GM06990 (cell line): ENCODE measurements at places on chromosomes 5 and 9.
A peak's percentile ranks its signal among the peaks of the same experiment; 100 is the strongest.

- DNase-seq, result no peak
These were observed 1.2 kb downstream of the BTNL8 start for GRCh38 chr5:180900178-180900577.

GRCh38 chr5:94389515-94389899, 228.9 kb downstream of the KIAA0825 start:
- no peak for DNase-seq

- no peak for DNase-seq
These were observed 5.6 kb upstream of the SPARC start for GRCh38 chr5:151692312-151692711.

DNA sequence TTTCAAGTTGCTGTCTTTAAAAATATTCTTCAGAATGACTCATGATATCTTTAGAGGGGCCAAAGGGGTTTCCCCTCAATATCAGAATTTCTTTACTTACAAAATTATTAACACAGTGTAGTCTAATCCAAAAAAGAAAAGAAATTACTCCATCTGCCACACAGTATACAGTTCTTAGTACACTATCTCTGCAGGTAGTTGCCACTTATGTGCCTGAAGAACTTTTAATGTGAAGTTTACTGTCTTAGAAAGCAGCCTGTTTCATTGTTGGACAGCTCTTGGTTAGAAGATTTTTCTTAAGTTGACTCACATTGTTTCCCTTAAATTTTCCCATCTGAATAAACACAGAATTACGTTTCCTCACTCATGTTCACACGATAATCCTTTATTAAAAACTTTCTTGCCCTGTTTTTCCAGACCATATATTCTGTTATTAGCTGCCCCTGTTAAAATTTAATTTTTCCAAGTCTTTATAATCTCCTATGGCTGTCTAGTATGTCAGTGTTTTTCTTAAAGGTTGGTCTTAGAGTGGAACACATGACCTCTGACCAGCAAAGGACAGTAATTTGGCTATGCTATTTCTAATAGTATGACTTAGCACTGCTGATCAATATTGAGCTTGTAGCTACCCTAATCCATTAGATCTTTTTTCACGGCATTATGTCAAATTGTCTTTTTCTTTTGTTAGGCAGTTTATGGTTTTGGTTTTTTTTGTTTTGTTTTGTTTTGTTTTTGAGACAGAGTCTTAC, 21.8 kb upstream of the FKTN start:
- peak; percentile 42 for DNase-seq

DNA sequence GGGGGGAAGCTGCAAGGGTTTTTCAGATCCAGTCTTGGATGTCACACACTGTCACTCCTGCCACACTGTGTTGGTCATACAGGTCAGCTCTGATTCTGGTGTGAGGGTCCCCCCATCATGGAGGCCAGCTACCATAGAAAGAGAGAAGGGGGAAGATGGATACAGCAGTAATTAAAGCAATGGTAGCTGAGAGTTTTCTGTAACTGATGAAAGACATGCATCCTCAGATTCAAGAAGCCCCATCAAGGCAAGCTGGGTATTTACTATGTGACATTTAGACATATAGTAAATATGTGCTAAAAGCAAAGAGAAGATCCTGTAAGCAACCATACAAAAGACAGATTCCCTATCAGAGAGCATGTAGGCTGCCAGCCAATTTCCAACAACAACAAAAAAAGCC, 110.9 kb upstream of the COL5A1 start:
- no peak for DNase-seq

- DNase-seq, result no peak
These were observed 3.7 kb downstream of the SPATA31E1 start for GRCh38 chr9:87886210-87886932.

GRCh38 chr9:92324431-92324830, 719 bp downstream of the NOL8 start:
- DNase-seq, result no peak

- no peak for DNase-seq
These were observed at the start of gene C1QTNF3 for GRCh38 chr5:34043099-34043876. TSS of gene C1QTNF3 (minus strand) at chr5:34043213. CDS start at chr5:34043125, 88 bp downstream.

- DNase-seq, result no peak
These were observed 15.2 kb downstream of the VAV2 start for GRCh38 chr9:133976887-133977286.

DNA sequence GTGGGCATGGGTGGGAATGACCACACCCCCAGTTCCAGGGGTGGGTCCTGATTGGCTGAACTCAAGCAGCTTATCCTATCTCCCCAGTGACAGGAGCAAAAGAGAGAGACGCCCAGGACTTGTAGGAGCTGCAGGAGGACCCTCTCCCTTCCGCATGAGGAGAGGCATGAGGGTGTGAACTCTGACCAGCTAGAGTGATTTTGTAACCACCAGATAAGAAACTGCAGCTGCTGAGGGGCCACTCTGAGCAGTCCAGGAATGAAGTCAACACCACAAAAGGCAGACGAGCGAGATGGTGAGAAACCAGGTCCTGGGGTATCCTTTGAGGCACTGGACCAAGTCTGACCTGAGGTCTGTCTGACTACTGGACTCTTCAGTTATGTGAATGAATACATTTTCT, 521.9 kb downstream of the BNC2 start:
- DNase-seq, result no peak

DNA sequence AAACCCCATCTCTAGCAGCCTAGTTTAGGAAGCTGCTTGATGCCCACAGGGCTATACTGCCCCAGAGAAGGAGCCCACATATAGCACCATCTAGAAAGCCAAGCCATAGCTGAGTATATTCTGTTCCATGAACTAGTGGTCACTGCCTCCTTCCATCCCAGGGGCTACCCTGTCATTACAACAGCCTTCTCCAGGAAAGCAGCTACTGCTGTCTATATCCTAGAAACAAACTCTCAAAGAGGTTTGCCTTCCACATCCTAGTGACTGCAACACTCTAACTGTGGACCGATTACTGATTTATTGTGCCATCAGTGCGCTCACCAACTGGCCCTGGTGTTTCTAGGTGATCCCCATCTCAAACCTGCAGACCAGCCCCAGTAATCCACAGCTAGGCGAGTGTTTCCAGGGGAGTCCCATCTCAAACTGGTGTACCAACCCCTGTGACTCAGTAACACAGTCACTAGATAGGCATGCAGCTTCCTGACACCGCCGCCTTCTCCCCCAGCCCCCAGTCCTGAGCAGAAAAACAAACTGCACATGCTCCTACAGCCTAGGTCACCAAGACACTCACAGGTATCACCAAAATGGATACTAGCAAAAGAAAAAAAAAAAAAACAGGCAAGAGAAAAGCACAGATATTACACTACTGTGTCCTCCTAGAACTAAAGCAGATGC, 14.8 kb downstream of the SPTLC1 start:
- DNase-seq, result no peak

DNA sequence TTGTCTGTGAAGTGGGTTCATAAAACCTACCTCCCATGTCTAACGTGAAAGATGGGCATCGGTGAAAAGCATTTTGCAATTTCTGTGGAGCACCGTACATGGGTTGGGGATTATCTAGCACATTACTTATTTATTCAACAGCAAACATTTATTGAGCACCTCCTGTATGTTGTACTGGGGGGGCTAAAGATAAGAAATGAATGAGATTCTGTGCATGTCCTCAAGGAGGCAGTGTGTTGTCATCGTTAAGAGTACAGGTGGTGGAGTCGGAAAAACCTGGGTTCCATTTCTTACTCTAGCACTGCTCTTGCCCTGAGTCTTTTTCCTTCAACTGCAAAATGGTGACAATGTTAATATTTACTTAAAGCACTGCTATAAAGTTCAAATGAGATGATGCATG, 30.4 kb upstream of the DENND1A start:
- DNase-seq, result no peak

- DNase-seq, result no peak
These were observed 1.7 kb downstream of the ENDOG start for GRCh38 chr9:128819716-128820664.

DNA sequence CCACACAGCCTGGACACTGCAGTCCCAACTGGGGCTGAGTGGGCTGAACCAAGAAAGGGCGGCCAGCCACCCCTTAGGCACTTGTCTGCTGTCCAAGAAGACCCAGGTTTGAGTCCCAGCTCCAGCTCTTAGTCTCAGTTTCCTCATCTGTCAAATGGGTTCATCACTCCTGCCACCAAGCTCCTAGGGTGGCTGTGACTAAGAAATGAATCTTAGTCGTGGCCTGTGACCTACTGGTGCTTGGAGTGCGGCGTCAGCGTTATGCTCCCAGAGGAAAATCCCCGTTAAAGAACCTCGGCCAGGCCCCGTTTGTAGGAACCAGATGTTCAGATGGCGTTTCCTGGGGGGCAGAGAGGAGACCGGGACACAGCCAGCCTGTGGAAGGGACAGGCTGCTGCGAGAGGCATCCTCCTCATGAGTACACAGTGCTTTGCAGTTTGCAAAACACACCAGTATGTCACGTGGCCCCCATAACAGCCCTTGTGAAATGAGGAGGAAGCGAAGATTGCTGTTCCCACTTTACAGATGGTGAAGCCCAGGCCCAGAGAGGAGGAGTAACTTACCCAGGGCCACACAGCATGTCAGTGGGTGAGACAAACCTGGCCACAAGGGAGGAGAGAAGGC, 3.3 kb downstream of the FIBCD1 start:
- no peak for DNase-seq

DNA sequence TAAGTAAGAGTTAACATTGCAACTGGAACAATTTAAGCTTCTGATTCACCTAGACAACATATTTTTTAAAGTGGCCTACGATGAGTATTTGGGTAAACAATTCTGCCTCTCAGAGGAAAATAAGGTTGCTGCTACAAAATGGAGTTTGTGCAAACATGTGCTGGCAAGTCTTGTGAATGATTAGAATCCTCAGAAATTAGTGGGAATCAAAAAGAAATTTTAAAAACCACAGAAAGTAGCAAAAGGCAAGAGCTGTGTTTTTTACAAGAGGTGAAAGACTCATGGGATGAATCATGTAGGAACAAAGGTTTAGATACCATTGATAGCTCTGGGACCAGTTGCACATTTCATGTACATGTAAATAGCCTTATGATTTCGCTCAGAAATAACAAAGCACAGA, 561.6 kb downstream of the TAF11L14 start:
- DNase-seq, result no peak

DNA sequence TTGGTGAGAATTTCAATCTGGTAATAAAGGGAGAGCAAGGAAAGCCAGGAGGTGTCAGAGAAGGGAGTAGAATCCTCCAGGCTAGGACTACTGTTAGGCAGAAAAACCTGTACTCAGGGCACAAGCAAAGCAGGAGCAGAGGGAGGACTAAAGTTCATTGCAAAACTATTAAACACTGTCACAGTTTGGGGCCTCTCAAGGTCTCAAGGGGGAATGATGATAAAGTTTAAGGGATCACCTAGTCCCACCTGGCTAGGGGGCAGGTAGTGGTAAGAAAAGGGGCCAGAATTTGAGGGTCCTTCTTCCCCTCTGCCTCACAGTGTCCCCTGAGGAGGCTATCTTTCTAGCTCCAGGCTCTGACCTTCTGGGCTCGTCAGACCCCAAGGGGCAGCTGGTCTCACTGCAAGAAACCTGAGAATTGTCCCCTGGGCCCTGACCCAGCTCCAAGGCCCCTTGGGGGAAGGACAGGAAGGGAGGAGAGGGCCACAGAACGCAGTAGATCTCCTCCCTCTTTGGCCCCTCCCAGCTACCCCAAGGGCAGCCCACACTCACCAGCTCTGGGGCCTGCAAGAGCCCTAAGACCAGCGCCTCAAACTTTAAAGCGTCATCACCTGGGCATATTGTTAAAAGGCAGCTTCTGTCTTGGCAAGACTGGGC, 974 bp downstream of the CCDC69 start:
- no peak for DNase-seq

DNA sequence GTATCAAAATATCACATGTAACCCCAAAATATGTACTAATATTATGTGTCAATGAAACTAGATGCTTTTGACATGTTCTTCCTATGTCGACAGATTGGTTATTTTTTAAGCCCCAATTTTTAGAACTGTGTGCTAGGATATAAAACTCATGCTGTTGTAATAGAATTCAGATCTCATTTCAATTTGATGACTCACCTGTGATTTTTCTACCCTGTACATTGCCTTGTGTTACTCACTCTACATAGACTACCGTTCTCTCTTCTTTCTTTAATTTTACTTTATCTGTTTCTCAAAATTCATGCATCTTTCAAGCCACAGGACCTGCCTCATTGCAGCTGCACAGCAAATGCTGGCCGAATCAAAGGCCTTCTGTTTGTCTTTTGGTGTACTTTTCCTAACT, 284.5 kb downstream of the MAT2B start:
- no peak for DNase-seq

DNA sequence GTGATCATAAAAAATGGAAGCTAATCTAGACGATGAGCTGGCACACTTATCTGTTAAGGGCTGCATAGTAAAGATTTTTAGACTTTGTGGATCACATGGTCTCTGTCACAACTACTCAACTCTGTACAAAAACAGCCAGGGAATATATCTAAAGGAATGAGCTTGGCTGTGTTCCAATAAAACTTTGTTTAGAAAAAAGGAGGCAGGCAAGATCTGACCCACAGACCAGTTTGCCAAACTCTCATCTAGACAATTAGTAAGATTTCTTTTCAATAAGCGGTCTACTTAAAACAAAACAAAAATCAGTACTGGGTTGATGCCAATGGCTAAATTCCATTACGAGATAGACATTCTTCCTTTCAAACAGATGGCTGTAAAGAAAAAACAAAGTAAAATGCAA, 53.0 kb upstream of the RETREG1 start:
- no peak for DNase-seq

GRCh38 chr5:82784521-82784920, 292.7 kb downstream of the TMEM167A start:
- DNase-seq, result no peak

DNA sequence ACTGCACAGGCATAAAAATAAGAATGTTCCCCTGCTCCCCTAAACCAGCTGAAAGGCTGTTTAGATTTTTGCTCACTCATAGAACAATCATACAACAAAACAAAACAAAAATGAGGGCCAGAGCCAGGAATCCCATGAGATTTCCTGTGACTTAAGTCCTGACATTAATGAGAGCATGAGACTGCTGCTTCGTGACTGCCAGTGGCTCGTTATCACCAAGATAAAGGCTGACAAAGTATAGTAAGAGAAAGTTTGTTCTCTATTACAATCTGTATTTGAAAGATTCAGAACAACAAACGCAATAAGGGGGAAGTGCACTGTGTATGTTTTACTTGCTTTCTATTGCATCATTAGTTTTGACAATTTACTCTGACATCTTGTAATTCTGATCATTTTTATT, 837.1 kb upstream of the C9orf72 start:
- no peak for DNase-seq

DNA sequence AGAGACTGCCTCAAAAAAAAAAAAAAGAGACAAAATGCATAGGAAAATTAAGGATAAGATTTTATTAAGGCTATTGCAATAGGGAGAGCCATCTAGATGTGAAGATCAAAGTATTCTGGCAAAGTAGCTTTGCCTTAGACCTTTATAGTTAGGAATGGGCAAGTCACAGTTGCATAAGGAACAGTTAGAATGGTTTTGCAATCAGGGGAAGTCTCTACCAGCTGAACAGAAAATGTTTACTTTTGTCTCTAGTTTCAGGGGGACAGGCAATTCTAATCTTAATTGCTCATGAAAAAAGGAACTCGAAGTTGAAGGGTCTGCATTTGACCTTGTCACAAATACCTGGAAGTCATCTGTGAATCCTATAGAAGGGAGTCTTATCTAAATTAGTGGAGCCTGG, 13.1 kb upstream of the ATP6V1G1 start:
- DNase-seq, result no peak

- no peak for DNase-seq
These were observed 146.7 kb downstream of the ROR2 start for GRCh38 chr9:91803151-91803940.
